Cardiac muscle cell (in vitro differentiated cells and primary cell): ENCODE measurements at places on chromosomes 16 and 17. TPM values are rescaled to one million over a fixed set of nuclear protein-coding genes. Genes with fewer than 3 reads are reported as not detected.

- no peak within 1 kb of the TSS for H3K4me3 ChIP-seq
- H3K27ac ChIP-seq = no peak within 1 kb of the TSS
- H3K36me3 ChIP-seq = no peaks in the 10 kb centered on the region
- DNase-seq = no peak
Measured at GRCh38 chr16:75535901-75536300, at the start of gene CHST5. CHST5 (minus strand) TSS chr16:75536108; CDS start chr16:75530384, 5,724 bp downstream.

- H3K4me3 ChIP-seq = no peak overlapping the region
- DNase-seq = peak; percentile 63
- H3K27ac ChIP-seq = no peak overlapping the region
- no peaks in the 10 kb centered on the region for H3K4me1 ChIP-seq
- H3K27me3 ChIP-seq = no peaks in the 10 kb centered on the region
Measured at GRCh38 chr16:87324411-87325275, 7.5 kb upstream of the C16orf95 start.

- H3K4me3 ChIP-seq = no peak overlapping the region
- H3K36me3 ChIP-seq = no peaks in the 10 kb centered on the region
- H3K27me3 ChIP-seq = no peaks in the 10 kb centered on the region
- no peaks in the 10 kb centered on the region for H3K4me1 ChIP-seq
- no peak for DNase-seq
- no peak overlapping the region for H3K27ac ChIP-seq
Measured at GRCh38 chr17:67265436-67266019, 20.5 kb upstream of the HELZ start.

GRCh38 chr17:27341041-27341471, 47.1 kb downstream of the WSB1 start:
- H3K36me3 ChIP-seq = no peaks in the 10 kb centered on the region
- no peak for DNase-seq
- H3K27me3 ChIP-seq = no peaks in the 10 kb centered on the region
- no peak overlapping the region for H3K4me3 ChIP-seq

GRCh38 chr17:17361543-17361866, 58.3 kb downstream of the NT5M start:
- DNase-seq = no peak
- no peak overlapping the region for H3K27ac ChIP-seq
- H3K4me1 ChIP-seq = no peaks in the 10 kb centered on the region
- H3K36me3 ChIP-seq = no peaks in the 10 kb centered on the region
- H3K4me3 ChIP-seq = no peak overlapping the region

- no peak overlapping the region for H3K27ac ChIP-seq
- H3K36me3 ChIP-seq = peaks cover 9% of the 10 kb centered on the region
- no peak overlapping the region for H3K4me3 ChIP-seq
- DNase-seq = no peak
Measured at GRCh38 chr17:41968676-41969075, 2.1 kb downstream of the CNP start.

GRCh38 chr17:71360301-71360700, 760.5 kb upstream of the SOX9 start:
- no peaks in the 10 kb centered on the region for H3K36me3 ChIP-seq
- H3K4me3 ChIP-seq = no peak overlapping the region
- DNase-seq = no peak
- H3K4me1 ChIP-seq = no peaks in the 10 kb centered on the region
- no peaks in the 10 kb centered on the region for H3K27me3 ChIP-seq
- H3K27ac ChIP-seq = no peak overlapping the region

DNA sequence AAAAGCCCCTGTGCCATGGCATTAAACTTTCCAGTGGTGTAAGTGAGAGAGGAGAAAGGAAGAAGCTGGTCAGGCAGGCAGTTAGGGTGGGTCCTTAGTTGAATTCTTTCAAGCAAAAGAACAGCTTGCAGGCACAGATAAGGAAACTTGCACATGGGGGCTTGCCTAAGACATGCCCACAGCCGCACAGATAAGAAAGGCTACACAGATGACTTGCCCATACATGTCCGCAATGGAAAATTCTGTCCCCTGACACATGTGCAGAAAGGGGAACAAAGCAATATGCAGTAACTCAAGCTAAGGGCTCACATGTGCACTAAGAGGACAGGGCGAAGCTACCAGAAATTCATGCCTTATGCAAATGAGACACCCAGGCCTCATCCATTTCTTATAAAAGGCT, 69.9 kb downstream of the GSG1L start:
- H3K4me1 ChIP-seq = no peaks in the 10 kb centered on the region
- H3K36me3 ChIP-seq = no peaks in the 10 kb centered on the region
- no peak overlapping the region for H3K4me3 ChIP-seq
- no peak overlapping the region for H3K27ac ChIP-seq
- no peak for DNase-seq

CTRB1 gene
- total RNA-seq = not detected in 2 replicates

ACSM5 gene
- 0.25 TPM in 1 of 2 replicates, not detected in the other for total RNA-seq

FZD2 gene
- total RNA-seq = 47.1 and 47.4 TPM in 2 replicates

NPIPB9 gene
- 1.2 and 1.5 TPM in 2 replicates for total RNA-seq

TMED6 gene
- 0.69 TPM in 1 of 2 replicates, not detected in the other for total RNA-seq

FGF11 gene
- total RNA-seq = 51.9 and 56.8 TPM in 2 replicates
